ENCODE measurements at places on chromosomes 11 and 22. TPM values are rescaled to one million over a fixed set of nuclear protein-coding genes. Genes with fewer than 3 reads are reported as not detected.

Gene OR2D2
- not detected for total RNA-seq

Gene MMP1
- total RNA-seq = not detected

DNA sequence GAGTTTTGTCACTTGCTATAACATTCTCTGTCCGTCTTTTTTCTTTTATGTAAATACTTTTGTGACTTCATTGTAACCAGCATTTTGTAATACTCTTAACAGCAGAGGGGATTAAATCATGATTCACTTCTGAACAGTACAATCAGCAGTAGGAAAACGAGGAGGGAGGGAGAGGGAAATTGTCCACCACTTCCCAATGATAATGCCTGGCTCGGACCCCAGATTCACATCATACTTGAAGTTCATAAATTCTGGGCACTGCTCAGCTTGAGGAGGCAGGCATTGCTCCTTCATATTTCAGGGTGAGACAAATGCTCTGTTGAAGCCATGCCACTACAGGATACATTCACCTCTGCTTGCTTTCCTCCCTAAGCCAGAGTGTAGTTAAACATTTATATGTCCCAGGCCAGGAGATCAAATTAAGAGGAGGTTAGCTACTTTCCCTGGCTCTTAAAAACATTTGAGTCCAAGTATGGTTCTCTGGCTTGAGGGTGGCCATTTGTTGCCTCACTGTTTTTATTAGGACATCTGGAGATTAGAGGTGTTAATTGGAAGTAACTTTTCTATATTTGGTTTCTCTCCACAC is 129.0 kb upstream of the LDLRAD3 start:
- DNase-seq = peak; percentile 61

- no peak for DNase-seq
Observed at GRCh38 chr11:6253197-6253596, 6.4 kb upstream of the CCKBR start.

DNA sequence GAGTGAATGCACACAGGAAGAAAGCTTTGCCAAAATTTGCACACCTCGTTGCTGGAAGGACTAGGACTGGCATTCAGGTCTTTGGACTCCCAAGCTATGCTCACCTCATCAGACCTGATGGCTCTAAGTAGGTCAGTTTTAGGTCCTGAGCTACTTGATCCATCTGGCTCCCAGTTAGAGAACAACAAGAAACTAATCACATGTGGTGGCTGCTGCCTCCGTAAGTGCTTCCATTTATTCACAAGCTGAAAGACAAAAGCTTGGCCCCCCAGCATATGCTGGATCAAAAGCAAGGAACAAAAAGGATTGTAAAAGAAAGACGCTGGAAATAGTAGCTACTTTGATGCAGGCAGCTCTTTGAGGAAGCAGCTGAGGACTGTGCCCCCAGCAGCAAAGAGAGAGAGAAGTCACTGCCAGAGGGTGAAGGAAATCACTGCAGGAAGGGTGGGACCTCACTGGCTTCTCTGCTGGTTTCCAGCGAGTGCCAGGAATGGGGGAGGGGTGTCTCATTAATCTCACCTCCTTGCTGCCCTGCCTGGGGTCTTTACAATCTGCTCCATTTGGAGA is 268.9 kb downstream of the KIRREL3 start:
- no peak for DNase-seq
